ENCODE measurements at places on chromosomes 16 and 17.

DNA sequence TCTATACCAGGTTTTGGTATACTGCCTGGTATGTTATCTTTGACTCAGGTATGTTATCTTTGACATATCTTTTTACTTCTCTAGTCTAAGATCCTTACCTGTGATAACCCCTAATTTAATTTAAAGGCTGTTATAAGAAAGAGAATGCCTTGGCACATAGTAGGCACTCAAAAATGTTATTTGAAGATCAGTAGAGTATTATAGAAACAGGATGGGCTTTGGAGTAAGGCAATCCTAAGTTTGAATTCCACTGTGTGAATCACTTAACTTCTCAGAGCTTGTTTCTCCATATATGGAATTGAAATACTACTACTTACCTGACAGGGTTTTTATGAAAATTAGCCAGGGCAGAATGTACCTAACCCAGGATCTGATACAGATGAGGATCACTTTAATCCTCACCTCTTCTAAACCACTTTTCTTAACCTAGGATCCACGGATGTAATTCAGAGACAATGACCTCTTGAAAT is 1.2 kb downstream of the BRIP1 start:
- DNase-seq: no peak

DNA sequence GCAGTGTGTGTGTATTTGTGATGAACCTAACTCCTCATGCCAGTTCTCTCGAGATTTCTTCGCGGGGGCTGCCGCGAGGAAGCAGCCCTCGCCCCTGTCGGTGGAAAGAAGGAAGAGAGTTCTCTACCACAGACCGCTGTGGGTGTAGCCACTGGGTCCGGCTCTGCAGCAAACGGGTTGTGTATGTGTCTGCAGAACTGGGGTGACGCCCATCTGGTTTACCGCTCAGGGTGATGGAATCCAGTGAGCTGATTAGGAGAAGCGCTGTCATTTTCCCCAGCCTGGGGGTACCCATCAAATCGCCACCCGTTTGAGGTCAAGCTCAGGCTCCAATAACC is 7.7 kb downstream of the CORO6 start:
- peak; percentile 52 for DNase-seq

- DNase-seq: no peak
These were observed 34.9 kb downstream of the CHD9 start for GRCh38 chr16:53089434-53090285.

- DNase-seq: no peak
These were observed 1.2 kb upstream of the IGSF6 start for GRCh38 chr16:21653571-21653970.

DNA sequence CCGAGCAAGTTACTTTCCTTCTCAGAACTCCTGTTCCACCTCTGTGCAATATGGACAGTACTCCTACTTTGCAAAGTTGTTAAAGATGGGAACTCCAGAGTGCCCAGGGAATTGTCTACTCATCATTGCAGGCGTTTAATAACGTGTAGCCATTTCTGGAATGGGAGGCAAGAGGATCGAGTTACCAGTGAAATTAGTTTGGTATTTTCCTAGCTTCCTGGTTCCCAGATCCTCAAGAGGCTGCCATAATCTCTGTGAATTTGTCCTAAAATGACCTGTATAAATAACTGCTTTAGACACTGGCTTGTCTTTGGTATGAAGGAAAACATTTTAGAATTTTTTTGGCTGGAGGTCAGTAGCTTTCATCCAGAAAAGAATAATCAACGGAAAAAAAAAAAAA is 27.7 kb downstream of the WWOX start:
- DNase-seq: peak; percentile 34

GRCh38 chr17:77726549-77727006 is 231.9 kb upstream of the TNRC6C start:
- DNase-seq: no peak

DNA sequence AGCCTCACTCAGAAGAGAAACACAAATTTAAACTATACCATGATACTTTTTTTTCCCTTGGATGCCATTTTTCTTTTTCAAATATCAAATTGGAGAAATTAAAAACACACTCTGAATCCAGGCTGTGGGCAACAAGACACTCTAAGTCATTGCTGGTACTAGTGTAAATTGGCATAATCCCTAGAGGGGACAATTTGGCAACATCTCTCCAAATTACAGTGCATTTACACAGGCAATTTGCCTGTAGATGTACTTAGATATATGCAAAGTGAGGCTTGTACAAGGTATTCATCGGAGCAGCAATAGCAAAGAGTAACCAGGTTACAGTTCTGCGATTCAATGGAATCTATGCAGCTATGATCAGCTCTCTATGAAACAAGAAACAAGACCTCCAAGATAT is 6.7 kb upstream of the GUCY2D start:
- DNase-seq: no peak

DNA sequence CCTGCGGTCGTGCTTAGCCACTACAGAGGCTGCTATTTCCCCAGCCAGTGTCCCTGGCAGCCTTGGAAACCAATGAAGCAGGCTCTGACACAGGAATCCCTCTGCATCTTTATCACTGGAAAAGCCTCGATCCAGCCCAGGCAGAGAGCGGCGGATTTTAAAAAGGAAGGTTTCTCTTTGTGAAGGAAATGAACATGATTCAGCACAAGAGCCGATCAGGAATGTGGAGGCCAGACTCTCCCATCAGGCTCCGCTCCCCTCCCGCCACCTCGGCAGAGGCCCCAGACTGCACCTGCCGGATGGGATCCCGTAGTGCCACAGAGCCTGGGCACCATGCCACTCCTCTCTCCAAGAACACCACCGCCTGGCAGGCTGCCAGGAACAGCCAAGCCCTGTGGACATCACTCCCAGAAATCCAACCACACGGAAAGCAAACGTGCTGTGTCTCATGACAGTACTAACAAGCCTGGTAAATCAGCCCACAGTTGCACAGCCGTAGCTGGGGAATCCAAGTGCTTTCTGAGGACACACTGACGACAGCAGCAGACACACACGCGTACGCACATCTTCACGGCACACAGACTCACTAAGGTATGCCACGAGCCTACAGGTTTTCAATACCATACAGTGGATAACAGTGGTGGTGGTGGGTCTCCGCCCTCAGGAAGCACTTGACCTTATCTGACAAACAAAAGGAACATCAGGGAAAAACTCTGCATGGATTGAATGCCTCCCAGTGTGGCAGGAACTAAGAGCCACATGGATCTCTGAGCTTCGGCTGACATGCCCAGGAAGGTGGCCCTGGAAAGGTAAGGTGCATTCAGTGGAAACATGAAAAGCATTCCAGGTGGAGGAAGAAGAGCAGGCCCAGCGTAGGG is 5.4 kb downstream of the LRRC75A start:
- DNase-seq: peak; percentile 66

DNA sequence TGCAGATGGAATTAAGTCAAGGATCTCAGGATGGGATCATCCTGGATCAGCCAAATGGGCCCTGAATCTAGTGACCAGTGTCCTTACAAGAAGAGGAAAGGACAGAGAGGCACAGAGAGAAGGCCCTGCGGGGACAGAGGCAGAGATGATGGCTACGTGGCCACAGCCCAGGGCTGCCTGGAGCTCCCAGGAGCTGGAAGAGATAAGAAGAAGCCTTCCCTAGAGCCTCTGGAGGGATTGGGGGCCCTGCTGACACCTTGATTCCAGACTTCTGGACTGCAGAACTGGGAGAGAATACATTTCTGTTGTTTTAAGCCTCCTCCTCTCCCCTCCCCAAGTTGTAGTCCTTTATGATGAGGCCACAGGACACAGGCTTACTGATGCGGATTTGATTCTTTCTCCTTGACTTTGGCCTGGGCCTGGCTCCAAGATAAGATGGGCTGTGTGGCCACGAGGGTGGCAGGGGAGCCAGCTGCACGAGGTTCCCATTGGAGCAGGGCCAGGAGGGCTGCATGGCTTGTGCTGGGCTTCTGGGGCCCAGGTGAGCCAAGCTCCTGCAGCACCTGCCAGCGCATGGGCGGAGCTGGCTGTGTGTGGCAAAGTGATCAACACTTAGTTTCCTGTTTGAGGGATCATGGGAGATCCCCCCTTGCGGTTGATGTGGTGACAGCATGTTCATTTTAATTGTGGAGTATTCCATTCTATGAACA is 146.1 kb downstream of the IRF8 start:
- DNase-seq: no peak

GRCh38 chr17:10380631-10381408 is 8.0 kb upstream of the MYH13 start:
- no peak for DNase-seq

DNA sequence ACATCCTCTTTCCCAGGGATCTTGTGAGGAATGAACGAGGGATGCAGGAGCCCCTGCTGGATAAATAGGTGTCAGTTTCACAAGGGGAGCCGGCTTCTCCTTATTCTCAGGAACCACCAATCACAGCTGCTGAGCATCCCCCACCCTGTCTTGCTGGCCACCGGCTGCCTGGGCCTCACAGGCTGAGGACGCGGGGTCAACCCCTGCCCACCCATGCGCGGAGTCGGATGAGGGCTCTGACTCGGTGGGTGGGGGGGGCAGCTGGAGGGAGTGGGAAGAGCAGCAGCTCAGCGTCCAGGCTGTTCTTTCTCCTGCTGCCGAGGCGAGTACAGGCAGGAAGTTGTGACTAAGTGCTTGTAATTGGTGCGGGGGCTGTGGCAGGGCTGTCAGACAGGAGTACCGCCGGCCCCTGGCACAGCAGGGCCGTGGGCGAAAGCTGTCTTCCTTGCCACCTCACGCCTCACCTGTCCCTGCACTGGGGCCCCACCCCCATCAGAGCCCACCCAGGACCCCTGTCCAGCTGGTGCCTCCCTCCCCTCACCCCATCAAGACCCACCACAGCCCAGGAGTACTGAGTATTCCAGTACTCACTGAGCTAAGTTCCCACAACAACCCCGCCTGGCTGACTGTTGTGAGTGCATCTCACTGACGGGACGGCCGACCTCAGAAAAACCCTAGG is 11.0 kb upstream of the DPEP1 start:
- DNase-seq: peak; percentile 92

DNA sequence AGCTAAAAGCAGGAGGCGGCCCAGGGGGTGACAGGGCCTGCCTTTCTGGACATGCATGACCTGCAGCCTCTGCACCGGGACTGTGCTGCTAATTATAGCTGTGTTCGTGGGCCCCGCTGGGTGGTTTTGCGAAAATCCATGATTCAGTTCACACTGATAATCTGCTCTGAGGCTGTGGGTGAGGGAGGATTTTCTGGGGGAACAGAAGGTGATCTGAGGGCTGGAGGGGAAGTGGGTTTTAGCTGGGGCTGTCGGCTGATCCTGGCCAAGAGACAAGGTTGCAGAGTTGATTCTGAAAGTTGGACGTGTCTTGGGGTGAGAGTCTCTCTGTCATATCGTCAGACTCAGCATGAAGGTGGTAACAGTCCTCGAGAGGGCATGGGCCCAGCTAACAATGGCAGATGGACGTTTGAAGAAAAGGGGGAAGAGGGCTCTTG is 187.5 kb upstream of the ZNF469 start:
- no peak for DNase-seq

DNA sequence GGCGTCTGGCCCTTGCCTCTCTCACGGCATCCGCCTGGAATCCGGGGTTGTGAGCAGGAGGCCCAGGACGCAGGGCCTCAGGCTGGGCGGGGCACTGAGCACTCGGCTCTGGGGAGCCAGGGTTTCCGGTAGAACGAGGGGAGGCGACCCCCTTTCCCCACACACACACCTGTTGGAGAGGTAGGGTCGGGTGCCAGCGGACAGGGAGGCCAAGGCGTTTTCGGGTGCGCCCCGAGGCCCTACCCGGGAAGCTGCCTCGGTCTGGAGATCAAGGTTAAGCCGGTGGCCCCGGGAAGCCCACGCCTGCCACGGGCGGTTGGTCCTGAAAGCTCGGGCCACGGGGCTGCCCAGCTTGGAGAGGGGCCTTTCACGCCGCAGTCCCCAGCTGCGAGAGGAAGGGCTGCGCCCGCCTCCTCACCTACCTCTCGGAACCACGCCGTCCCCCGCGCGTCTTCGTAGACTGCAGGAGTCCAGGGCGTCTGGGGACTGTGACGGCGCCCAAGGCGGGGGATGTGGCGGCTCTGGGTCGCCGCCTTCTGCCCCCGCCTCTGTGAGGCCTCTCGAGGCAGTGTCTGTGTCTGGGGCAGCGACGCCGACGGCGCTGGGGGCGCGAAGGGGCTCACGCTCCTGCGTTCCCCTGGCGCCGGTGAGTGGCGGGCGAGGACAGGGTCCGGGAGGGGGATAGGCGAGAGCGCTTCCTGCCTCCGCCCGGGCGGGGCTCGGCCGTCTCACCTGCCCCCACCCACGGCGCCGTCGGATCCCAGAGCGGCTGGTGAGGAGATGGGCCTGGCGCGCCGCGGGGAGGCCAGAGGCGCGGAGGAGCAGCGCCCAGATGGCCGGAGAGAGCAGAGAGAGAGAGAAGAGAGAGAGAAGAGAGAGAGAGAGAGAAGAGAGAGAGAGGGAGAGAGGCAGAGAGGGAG is 20.3 kb upstream of the HOXB9 start:
- DNase-seq: peak; percentile 75

GRCh38 chr17:1087381-1088241 is 90.7 kb downstream of the TIMM22 start:
- peak; percentile 43 for DNase-seq

All from GM03348 (cell line).